CD4-positive, alpha-beta memory T cell (primary cell): ENCODE measurements at places on chromosomes 5 and 9. TPM values are rescaled to one million over a fixed set of nuclear protein-coding genes. Genes with fewer than 3 reads are reported as not detected.

FNIP1 gene
- polyA plus RNA-seq = 11.6 TPM

CA9 gene
- not detected for polyA plus RNA-seq

TEK gene
- not detected for polyA plus RNA-seq

IFNA2 gene
- not detected for polyA plus RNA-seq

WDR36 gene
- 11.7 TPM for polyA plus RNA-seq
